ENCODE measurements at places on chromosomes 4 and X.

DNA sequence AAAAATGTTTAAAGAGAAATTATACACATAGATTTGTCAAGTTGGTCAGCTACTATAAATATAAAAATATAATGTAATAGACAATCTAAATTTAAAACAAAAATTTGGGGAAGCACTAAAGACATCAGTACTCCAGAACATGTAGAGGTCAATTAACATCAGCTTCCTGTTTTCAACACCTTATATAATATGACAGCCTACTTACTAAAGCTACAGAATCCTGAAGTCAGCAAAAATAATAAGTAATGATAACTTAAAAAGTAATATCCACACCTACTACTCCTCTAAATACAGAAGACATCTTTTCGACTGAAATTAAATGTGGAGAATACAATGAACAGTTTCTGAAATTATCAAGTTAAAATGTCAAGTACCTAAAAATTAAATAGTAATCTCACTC, 118.6 kb downstream of the LRBA start:
- no peak for DNase-seq

GRCh38 chr4:105651884-105652283, 56.6 kb downstream of the INTS12 start:
- no peak for DNase-seq

- no peak for DNase-seq
Measured at GRCh38 chrX:17822351-17822750, 38.7 kb downstream of the RAI2 start.

DNA sequence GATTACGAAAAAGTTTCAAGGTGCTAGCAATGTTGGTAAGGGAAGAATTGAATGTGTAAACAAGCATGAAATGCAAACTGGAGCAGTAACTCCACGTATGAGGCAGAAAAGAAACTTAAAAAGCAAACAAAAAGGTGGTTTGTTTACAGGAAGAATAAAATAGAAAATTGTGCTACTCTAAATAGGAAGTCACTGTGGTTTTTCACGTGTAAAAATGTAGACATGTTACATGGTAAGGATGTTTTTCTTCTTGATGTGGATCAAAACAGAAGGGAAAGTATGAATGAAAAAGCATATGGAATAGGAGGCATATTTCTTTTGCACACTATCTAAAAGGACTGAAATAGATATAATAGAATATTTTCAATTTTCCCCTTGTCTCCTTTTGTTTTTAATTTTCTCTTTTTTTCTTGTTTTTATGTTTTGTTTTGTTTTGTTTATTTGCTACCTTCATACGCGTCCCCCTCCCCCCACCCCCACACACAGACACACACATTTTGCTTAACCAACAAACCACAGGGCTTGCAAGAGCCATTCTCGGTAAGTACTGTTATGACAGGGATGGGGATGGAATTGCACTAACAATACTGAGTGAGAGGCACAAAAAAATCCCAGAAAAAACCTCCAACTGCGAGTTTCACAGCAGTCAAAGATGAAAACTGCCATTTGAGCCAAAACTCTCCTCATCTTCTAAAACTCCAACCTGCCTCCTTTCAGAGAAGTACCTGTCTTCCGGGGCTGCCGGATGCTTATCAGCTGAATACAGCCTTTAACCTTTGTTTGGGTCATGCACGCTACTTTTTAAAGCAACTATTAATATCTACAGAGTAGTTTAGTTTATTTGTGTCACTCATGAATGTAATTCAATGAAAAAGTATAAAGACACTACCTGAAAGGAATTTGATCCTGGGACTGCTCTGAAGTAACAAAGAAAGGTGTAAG, 135.8 kb downstream of the IL15 start:
- DNase-seq, result no peak

GRCh38 chr4:79920163-79920853, 152.7 kb downstream of the ANTXR2 start:
- no peak for DNase-seq

DNA sequence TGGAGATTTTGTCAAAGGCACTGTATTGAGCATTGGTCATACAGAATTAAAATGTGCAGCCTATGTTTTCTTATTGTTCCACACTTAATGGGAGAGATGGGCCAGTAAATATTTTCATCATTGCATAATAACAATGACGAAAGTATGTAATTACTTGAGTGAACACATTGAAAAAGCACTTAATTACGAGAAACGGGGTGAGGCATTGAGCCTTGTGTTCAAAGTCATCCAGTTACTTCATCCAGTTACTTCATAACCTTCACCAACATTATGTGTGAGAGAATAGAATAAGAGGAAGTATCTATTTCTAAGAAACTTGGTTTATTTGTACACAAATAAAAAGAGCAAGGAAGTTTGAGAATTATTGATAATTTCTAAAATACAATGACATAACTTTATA, 1427.0 kb downstream of the ADGRL3 start:
- DNase-seq, result no peak

GRCh38 chr4:5940470-5941203, 47.8 kb upstream of the CRMP1 start:
- DNase-seq, result no peak

DNA sequence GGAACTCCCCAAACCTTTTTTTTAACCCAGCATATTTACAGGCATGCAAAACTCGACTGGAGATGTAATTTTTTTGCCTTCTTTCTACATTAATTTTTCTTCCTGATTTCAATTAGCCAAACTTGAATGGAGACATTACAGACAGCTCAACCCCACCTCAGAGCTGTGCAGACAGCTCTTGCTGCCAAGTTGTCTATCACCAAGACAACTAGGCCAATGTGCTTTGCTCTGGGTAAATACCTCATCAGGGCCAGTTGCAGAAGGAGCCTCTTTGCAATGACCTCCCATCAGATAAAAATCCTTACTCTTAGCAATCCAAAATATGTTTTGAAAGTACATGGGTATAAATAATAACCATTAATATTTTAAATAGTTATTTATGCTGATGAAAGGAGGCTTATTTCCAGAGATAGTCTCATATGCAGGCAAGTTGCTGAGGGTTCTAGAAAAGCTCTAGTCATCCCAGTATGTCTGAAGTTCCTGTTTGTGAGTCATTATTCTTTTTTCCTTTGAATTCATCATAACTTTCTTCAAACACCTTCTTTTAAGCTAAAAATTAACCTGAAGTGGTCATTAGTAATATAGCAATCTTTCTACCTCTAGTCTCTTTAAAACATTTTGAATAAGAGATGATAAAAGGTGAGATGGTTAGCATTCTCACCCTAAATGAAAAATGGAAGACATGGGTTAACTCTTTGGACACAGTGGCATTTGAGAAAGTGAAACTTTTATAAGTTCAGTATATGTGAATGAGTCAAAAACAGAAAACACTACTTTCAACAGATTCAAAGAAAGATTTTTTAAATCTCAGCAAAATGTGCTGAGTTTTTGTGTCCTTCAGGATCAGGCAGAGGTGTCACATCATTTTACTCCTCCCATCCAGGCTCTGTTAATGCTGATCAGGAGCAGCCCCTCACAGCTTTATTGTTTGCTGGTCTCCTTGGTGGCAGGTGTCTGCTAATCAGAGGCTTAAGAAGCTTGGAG, 475.5 kb upstream of the FGF16 start:
- DNase-seq, result peak; percentile 50

- DNase-seq, result no peak
Measured at GRCh38 chrX:57951666-57952319, 41.5 kb upstream of the ZXDA start.

- peak; percentile 73 for DNase-seq
Measured at GRCh38 chr4:156962528-156962974, 9.0 kb downstream of the PDGFC start.

DNA sequence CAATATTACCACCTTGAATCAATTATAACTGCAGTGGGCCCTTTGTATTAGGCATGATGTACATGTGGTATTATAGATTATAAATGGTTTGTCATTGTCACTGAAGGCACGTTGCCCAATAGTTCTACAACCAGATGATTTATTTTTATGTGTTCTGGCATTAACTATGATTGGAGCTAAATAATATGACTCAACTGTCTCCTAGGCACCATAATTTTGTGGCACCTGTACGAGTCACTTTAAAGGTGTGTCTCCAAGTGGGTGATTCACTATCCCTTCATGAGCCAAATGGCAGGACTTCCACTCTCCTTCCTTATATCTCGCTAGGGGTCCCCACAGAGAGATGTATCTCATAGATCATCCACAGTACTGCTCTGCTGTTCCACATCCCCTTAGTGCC, 6.1 kb upstream of the SMPX start:
- no peak for DNase-seq

- DNase-seq, result no peak
Measured at GRCh38 chr4:38242822-38243387, 282.7 kb downstream of the PTTG2 start.

DNA sequence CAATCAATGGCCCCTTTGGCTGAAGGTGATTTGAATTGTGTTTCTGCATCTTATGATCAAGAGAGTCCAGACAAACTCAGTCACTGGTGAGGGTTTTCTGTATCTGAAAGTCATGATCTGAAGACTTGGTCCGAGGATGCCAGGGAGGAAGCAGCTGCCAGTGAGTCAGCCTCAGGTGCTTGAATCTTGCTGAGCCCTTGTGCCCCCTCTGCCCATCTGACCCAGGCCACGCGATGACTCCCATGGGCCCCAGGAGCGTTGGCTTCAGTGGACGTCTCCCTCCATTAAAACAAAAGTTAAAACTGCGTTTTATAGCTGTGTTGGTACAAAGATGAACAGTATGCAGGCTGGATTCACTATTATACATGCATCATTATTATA, 62.0 kb downstream of the HTRA3 start:
- no peak for DNase-seq

GRCh38 chr4:147578051-147578476, 39.1 kb upstream of the TMEM184C start:
- peak; percentile 87 for DNase-seq

DNA sequence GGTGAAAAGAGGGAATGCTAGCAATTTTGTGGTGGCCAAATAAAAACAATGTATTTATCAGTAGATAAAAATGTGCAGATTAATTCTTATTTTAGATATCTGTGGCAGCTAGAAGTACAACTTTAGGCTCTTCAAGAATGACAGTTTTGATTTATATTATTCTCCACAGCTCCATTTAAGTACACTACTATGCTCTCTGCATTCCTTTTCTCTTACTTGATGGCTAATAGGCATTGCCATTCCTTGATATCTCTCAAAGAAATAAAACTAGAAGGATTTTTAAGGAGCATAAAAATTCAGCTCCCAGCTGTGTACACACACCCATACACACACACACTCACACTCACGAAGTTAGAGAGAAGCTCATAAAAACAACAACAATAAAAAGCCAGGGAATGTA, 59.4 kb upstream of the H2AZ1 start:
- no peak for DNase-seq

DNA sequence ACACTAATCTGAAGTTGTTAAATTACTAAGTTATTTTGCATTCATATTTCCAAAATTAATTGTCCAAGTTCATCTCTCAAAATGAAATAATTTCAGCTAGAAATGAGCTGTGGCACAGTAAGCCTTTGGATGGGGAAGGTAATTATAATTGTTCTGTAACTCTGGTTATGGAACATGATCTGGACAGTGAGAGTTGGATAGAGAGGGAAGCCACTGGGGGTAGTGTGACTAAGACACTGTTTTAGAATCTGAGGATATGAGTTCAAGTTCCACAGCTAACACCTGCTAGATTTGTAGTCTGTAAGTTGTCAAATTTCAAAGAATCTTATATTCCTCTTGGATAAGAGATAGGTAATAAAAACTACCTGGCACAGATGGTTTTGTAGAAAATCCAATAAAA, 49.5 kb downstream of the DMD start:
- DNase-seq, result no peak

GRCh38 chr4:55742655-55743202, 76.9 kb upstream of the EXOC1L start:
- DNase-seq, result no peak

Measured in RCC 7860 (cell line).